ENCODE measurements at places on chromosomes 1 and 21. TPM values are rescaled to one million over a fixed set of nuclear protein-coding genes. Genes with fewer than 3 reads are reported as not detected.

The S100A12 gene
- not detected for total RNA-seq

The E2F2 gene
- 6.6 TPM for total RNA-seq

The SERPINC1 gene
- 0.24 TPM for total RNA-seq

The OR1C1 gene
- not detected for total RNA-seq

The RWDD3 gene
- total RNA-seq, result 11.8 TPM

The CCDC28B gene
- 67.5 TPM for total RNA-seq

The COL11A1 gene
- 3.5 TPM for total RNA-seq

DNA sequence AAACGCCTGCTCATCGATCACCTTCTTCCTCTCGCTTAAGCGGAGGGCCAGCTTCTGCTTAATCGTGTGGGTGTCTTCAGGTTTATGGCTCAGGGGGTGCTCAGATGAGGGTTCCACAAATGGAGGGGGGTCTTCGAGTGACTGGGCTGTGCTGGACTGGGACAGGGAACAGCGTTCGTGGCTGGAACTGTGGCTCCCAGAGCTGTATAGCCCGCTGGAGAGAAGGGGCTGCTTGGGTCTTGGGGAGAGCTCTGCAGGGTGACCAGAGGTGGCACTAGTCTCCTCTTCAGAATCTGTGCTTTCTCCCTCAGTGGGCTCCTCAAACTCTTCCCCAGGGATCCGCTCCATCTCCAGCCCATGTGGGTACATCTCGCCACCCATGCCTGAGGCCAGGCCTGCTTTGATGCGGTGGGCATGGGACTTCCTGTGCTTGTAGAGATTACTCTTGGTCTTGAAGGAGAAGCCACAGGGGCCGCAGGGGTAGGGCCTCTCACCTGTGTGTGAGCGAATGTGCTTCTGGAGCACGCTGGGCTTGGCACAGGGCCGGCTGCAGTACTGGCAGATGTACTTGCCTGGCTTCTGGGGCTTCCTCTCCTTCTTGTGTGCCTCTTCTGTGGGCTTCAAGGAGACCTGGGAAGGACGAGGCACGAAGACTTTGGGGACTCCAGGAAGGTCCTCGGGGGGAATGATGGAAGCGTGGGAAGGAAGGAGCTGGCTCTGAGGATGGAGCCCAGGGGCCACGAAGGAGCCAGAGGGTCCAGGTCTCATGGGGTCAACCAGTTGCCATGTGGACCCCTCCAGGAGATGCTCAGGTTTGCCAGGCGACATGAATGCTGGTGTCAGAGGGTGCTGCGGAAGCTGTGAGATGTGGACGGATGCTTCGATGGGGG lies 99.4 kb upstream of the EDN2 start:
- DNase-seq, result no peak

- no peak for DNase-seq
Observed at GRCh38 chr1:245873883-245874671, 633.0 kb downstream of the SMYD3 start.

DNA sequence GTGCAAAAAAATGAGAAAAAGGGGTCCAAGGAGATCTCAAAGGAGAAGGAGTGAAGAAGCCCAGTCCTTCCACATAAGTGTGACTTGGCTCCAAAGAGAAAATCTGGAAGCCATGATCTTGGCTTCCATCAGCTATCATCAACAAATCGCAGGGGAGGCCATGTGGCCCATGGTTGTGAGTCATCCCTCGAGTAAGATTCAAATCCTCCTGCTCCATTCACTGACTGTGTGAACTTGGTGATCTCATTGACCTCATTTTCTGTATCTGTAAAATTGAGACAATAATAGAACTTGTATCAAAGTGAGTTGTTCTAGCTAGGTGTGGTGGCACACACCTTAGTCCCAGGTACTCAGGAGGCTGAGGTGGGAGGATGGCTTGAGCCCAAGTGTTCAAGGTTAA lies 79.1 kb upstream of the OLIG2 start:
- DNase-seq, result no peak

GRCh38 chr21:42231756-42232155 lies 12.8 kb downstream of the ABCG1 start:
- DNase-seq, result no peak

- DNase-seq, result no peak
Observed at GRCh38 chr1:64828829-64829228, 84.0 kb downstream of the RAVER2 start.

DNA sequence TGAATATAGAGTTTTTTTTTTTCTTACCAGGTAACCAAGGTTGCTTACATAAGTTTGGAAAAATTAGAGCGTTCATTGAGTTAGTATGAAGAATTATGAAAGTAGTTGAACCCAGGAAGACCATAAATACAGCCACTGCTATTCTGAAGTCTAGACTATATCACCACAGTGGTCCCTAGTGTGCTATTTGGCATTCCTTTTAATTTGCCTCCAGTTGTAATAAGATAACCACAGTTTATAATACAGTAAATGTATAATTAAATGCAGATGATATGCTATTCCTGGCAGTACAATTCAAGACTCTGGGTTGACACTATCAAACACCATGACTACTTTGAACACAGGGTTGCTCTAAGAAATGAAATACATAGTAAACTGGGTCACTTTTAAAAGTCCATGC lies 270.5 kb downstream of the BRINP2 start:
- no peak for DNase-seq

DNA sequence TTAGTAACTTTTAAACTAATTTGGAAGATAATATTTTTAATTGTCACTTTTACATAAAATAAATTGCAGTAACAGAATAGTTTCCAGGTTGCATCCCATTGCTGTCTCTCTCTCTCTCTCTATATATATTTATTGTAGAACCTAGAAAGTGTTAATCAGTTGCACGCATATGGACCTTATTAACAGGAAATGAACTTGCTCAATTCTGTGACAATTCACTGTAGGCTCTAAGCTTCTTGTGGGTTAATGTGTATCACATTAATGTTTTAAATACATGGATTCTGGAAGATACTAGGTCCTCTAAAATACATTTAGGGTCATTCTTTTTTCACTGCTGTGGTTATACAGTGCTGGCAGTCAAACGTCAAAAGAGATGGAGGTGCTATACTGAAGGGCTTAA lies 33.1 kb downstream of the LRRC71 start:
- no peak for DNase-seq

All from testis (tissue), 5 donors.